Fibroblast of skin of abdomen (primary cell): ENCODE measurements at places on chromosomes 2 and 18.

GRCh38 chr2:151157000-151157735 is 104.5 kb downstream of the RBM43 start:
- peak; percentile 16 for DNase-seq

GRCh38 chr2:212940816-212941215 is 210.6 kb downstream of the IKZF2 start:
- peak; percentile 36 for DNase-seq

- no peak for DNase-seq
Observed at GRCh38 chr2:156673981-156674380, 237.8 kb downstream of the GPD2 start.

- DNase-seq: peak; percentile 4
Observed at GRCh38 chr2:67997903-67998302, 64.9 kb downstream of the C1D start.

GRCh38 chr2:54310961-54311360 is 54.9 kb upstream of the TSPYL6 start:
- no peak for DNase-seq

- no peak for DNase-seq
Observed at GRCh38 chr2:113149553-113150257, 22.3 kb downstream of the IL1RN start.

- DNase-seq: no peak
Observed at GRCh38 chr2:210460322-210461227, 16.0 kb downstream of the LANCL1 start.

- no peak for DNase-seq
Observed at GRCh38 chr2:174633623-174633930, 36.0 kb upstream of the WIPF1 start.

GRCh38 chr18:27959101-27959500 is 217.8 kb downstream of the CDH2 start:
- no peak for DNase-seq

DNA sequence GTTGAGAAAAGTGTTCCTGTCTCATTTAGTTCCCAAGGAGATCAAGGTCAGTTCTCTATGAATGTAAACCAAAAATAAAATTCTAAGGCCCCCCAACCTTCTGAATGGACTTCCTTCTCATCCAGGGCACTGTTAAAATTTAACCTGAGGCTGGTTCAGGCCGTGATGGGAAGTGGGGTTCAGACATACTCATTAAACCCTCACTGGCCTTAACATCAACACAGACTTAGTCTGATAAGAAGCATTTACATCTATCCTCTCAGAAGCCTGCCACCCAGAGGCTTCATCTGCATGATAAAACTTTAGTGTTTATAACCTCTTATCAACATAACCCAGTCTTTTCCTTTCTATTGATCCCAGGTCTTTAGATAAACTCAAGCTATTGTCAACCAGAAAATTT is 22.4 kb downstream of the ITSN2 start:
- no peak for DNase-seq

DNA sequence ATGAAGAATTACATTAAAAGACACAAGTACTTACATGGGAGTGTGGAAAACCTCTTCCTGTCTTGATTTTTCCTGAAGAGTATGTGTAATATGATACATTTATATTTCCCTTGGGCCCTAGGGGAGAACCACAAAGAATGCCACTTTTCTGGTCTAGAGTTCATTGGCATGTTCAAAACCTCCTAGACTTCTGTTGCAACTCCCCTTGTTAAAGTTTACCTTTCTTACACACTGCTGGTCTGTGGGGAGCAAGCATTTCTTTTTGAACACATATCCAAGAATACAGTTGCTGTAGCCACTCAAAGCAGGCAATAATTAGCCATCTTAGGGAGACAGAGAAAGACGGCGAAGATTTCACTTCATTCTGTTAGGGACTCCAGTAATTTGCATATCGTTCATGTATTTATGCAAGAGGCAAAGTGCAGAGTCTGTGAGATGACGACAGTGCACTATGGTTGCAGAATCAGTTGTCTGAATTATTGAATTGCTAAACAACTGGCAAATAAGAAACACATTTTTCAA is 103.5 kb downstream of the NOL4 start:
- peak; percentile 81 for DNase-seq

DNA sequence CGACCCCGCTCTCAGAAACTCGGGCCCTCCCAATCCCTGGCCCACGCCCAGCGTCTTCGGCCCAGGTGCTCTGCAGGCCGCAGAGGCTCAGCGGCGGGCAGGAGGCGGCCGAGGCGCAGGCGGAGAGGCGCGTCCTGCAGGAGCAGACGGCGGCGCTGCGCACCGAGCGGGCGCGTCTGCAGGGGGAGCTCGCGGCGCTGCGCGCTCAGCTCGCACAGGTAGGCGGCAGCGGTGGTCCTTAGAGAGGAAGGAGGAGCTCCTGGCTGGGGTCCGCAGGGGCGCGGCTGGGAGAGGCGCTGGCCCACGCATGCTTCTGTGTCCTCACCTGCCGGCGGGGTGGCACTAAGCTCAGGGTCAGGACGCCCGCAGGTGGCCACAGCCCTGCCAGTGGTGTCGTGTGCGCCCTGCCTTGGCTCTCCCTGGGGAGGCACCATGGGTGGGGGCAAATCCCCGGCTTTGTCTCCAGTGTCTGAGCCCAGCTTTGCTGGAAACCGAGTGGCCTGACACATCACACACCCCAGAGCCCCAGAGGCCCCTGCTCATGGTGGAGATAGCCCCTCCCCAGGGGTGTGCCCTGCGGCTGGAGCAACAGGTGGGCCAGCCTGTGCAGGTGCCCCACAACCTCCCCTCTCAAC is 14.9 kb upstream of the SNED1 start:
- peak; percentile 27 for DNase-seq

- DNase-seq: peak; percentile 57
Observed at GRCh38 chr2:67574230-67574629, 177.1 kb downstream of the ETAA1 start.

DNA sequence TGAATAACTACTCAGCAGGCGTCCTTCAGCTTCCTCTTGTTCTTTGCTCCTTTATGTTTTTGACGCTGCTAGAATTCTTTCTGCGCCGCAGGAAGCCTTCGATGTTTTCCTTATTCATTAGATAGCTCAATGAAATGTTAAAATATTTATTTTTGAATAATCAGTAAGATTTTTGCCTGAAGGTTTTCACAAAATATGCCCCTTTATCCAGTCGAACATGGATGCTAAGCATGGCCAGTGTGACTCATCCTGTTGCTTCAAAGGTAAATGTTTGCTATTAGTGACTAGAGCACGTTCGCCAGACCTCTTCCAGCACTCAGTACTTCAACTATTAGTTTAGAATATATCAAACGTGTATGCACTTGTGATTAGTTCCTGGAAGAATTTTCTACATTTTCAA is 7.6 kb upstream of the MEIS1 start:
- DNase-seq: no peak

- DNase-seq: no peak
Observed at GRCh38 chr2:66080127-66080526, 354.8 kb upstream of the MEIS1 start.

GRCh38 chr2:8586457-8587051 is 95.3 kb upstream of the ID2 start:
- DNase-seq: no peak

GRCh38 chr2:230873661-230874401 is 9.1 kb downstream of the ITM2C start:
- no peak for DNase-seq

- DNase-seq: no peak
Observed at GRCh38 chr2:10721396-10722251, at the start of gene ATP6V1C2. TSS of gene ATP6V1C2 (plus strand) at chr2:10721630. CDS start at chr2:10722850, 1,220 bp downstream.

- peak; percentile 71 for DNase-seq
Observed at GRCh38 chr18:26322890-26323653, 96.8 kb downstream of the TAF4B start.

- DNase-seq: peak; percentile 89
Observed at GRCh38 chr2:219309278-219309677, at the start of gene PTPRN. TSS of gene PTPRN (minus strand) at chr2:219309401. CDS start at chr2:219309332, 69 bp downstream.

DNA sequence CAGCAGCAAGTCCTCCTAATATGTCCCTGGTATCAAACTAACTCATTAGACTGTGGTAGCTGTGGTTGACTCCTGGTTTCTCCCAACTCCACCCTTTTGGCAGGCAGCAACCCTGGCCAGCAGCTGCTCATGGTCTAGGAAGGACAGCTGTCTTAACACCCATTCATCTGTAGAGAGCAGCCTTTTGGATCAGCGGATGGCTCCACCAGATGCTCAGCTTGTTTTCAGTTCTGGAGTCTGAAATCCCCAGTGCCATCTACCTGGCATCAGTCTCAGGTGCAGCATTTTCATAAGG is 100.5 kb downstream of the SPOPL start:
- no peak for DNase-seq

DNA sequence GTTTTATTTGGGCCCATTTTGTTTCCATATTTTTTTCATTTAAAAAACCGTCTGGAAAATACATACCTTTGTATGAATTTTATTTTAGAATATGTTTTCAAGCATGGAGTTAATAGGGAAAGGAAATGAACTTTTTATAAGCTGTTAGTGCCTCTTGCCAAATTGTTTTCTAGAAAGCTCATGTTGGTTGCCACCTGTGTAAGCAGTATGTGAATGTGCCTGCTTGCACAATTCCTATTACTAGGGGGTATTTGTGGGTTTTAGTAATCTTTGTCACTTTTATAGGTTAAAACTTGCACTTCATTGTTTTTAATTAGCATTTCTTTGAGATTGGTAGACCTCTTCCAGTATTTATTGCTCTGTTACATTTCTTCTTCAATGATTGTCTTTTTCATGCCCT is 107.3 kb downstream of the TANC1 start:
- no peak for DNase-seq

DNA sequence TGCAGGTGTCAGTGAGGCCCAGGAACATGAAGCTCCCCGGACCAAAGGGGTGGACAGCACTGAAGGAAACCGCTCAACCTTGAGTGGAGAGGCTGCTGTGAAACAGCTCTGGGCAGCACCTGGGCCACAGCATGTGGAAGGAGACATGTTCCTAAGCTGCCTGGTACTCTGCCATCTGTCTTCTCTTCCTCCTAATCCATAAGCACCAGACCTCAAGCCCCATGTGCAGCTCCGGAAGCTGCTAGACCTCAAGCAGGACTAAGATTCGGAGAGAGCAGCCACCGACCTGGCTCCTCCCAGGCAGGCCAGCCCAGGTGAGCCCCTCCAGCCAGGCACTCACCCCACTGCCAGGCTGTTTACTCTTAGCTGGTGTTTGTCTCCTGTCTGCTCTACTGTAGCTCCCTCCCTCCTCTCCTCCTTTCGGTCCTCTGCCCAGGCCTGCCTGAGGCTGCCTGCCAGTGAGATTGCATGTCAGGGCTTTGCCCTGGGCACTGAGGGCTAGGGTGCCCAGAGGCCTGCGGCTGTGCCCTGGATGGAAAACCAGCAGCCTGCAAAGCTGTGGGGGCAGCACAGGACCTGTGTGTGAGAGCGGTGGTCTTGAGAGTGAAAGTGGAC is 53.7 kb downstream of the BCL11A start:
- no peak for DNase-seq

DNA sequence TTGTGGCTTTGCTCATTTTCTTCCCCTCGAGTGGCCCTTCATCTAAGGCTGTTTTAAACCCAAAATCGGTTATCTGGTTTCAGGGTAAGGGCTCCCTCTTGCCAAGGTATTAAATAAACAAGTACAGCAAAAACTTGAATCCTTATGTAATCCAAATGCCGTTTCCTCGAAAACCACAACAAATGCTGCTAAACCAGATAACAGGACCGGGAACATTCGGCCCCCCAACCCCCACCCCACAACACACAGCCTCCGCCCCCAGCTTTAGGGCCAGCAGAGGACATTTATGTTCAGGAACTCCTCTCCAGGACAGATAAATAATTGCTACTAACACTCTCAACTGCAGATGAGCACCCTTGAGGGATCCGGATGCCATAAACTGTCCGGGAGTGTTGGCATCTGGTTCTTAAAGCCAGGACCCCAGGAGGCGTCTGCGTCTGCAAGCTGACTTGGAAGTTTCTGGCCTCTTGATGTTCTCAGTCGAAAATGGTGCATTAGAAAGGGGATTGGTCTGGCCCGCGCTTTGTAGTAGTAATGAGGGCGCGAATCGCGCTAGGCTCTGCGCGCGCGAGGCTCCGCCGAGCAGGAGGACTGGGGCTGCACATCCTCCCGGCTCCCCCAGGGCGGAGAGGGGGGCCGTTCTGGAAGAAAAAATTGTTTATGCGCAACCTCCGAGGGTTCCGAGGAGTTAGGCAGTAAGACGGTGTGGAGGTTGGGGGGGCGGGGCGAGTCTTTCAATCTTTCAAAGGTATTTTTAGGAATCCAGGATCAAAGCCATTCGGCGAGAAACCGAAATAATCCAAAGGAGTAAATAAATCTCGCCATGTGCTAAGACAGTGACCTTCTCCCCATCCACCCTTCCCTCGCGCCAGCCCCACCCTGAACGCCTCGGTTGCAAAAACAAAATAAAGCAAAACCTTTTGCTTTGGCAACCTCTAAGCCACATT is 3.9 kb upstream of the ID2 start:
- peak; percentile 77 for DNase-seq

GRCh38 chr2:197435598-197436420 is 981 bp upstream of the SF3B1 start:
- DNase-seq: no peak

- DNase-seq: peak; percentile 41
Observed at GRCh38 chr2:26720322-26721114, 28.0 kb downstream of the KCNK3 start.
